Activated naive CD8-positive, alpha-beta T cell treated with anti-CD3 and anti-CD28 coated beads, Interleukin-2, amount 50 U/mL, for 16 hours (primary cell): ENCODE measurements at places on chromosomes 3 and 15.

- peak; percentile 9 for DNase-seq
These were observed 93.2 kb upstream of the RNF7 start for GRCh38 chr3:141644931-141645330.

- no peak for DNase-seq
These were observed 38.2 kb upstream of the FAM3D start for GRCh38 chr3:58704745-58705144.

DNA sequence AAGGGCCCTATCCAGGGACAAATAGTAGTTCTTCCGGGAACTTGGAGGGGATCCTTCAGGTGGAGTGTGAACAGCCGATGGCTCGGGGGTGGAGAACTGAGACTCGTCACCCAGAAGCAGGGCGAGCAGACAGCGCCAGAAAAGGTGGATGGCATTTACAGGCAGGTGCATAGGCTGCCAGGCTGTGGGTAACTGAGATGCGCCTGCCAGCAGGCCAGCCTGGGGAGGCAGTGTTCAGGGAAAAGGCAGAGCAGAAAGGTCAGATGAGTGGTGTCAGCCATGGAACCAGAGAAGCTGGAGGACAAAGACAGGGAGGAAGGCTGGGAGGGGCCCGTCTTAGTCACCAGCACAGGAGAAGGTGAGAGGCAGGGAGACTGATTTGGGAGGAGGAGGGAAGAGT, 53.0 kb upstream of the SEC22A start:
- DNase-seq: no peak

DNA sequence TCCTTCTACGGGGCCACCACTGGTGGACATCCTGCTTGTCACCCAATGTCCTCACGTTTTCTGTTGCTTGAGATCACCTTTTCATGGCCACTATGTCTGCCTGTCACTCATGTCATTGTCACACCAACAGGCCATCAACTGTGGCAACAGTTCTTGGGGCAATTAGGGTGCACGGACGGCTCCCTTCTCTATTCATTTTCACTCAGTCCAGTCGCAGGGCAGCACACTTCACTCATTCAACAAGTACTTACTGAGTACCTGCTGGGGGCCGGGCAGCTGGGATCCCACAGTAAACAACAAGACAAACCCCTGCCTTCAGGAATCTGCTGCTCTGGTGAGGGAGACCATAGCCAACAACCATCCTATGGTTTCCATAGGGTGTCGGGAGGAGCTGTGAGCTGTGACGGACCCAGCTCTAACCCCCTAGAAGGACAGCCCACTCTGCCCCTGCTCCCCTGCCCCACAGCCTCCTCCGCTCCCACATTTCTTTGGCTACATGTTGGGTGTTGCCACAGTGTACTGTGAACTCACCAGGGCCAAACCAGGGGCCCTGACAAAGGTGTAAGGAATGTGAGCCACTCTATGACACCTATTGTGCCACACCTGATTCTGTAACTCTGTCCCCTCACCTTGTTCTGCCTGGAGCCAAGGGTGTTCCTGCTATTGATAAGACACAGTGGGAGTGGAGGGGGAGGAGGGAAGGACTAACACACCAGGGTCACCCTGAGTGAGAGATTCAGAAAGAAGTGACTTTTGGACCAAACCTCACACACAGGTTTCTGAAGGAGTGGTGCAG, 1.9 kb downstream of the VILL start:
- DNase-seq: no peak

DNA sequence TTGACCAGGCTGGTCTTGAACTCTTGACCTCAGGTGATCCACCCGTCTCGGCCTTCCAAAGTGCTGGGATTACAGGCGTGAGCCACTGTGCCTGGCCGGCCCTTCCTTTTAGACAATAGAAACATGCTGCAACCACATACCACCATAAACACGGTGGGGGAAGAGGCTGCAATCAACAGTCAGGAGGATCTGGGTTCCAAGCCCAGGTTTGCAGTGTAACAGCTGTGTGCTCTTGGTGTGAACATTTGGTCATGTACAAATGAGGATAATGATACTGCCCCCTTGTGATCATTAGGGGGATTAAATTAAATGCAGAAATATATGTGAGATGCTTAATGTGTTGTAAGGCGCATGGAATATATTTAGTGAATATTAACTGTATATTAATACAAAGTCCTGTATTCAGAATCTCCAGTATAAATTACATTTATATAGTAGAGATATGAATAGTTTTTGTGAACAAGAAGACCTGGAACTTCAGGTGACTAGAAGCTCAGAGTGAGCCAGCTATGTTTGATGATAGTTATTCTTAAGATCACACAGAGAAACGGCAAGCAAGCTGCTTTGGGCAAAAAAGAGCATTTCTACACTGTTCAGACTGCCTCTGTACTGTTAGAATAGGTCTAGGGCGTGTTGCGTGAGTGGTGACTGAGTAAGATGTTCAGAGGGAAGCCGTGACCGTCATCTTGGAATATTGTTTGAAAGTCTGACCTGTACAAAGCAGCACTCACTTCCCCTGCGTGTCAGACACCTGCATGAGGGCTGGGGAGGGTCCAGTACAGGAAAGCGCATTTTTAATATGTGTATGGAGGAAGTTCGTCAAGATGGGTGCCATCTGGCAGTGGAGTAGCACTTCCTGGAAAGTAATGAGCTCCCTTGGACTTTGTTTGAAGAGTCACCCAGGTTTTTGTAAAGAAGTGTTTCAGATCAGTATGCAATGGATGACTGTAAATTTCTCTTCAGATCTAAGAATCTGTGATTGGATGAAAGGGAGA, 125.8 kb downstream of the PGPEP1L start:
- no peak for DNase-seq

DNA sequence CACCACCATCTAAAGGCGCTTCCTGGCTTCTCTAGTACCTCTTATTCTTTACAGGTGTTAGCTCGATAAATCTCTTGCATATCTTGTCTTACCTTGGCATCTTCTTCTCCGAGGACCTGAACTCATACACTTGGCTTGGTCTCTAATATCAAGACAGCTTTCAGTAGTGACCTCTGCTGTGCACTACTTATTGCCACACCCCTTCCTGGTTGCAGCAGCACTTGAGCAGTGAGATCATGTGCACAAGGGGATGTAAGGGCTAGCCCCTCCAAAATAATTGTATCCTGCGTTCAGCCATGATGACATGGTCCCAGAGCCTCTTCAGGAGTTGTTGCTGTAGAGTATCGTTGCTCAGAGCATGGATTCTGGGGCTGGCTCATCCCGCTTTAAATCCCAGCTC, 1.3 kb upstream of the PLA1A start:
- DNase-seq: no peak

DNA sequence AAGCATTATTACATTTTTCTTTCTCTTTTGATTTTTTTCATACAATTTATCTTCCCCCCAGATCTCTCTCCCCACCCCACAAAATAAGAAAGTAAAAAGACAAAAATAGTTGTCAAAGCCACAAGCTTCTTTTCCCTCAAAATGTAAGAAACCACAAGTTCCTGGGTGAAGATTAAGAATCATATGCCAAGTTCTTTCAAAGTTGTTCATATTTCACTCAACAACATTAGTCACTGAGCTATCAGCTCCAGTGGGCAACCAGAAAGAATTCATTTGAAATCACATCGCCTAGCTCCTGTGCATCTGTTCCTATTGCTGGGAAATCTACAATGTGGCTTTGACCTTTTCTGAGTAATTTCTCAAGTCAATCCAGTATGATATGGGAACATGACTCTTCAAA, 681.6 kb upstream of the ARPP21 start:
- DNase-seq: no peak

DNA sequence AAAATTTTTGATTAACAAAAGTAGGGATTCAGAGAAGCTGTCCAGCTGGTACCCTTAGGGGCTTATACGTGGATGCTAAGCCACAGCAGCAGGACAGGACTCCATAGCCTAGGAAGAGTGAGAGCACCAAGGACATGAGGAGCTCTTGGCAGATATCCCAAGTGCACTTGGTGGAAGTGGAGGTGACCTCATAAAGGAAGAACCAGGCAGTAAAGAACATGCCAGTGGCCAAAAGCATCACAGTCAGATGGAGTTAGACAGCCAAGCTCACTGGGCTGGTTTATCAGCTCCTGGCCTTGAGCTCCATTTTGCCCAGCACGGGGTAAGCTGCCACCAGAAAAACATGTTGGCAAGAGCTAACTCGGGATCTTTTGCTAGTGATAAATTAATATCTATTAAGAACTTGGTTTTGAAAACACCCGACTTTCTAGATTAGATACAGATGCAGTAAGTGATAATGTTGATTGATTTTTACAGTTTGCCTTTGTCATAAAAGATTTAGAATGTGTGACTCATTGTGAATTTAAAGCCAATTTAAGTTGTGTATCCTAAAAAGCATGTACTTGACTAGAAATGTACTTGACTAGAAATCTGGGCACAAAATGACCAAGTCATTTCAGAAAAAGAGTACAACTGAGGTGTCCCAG, 108.0 kb downstream of the CMSS1 start:
- no peak for DNase-seq

- DNase-seq: no peak
These were observed 199.6 kb upstream of the NAALADL2 start for GRCh38 chr3:174659511-174659910.

GRCh38 chr3:45118615-45119071, 27.5 kb downstream of the CDCP1 start:
- DNase-seq: no peak

GRCh38 chr3:136595913-136596697, 156.1 kb downstream of the STAG1 start:
- DNase-seq: no peak

GRCh38 chr3:159252274-159252673, 450.4 kb downstream of the MFSD1 start:
- no peak for DNase-seq

GRCh38 chr15:52139599-52140462, 27.3 kb upstream of the BCL2L10 start:
- DNase-seq: peak; percentile 21

GRCh38 chr15:81168644-81169043, 28.0 kb upstream of the IL16 start:
- no peak for DNase-seq

GRCh38 chr3:144054766-144055165, 83.1 kb downstream of the DIPK2A start:
- DNase-seq: no peak

DNA sequence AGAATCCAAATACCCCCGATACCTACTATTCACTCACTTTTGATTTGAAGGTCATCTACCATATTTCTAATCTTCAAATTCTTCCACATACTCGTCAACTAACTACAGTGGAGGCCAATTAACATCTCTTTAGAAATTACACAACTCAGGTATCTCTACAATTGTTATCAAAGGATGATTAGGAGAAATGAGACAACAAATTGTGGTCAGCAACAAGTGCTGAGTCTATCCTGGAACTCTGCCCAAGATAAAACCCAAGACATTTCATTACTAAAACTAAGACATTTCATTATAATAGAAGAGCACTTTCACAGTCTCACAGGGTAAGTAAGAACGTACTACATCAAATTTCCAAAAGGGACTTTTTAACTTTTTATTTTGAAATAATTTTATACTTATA, 100.0 kb downstream of the TBC1D5 start:
- DNase-seq: no peak

GRCh38 chr3:56720849-56721248, 37.8 kb upstream of the TASOR start:
- DNase-seq: no peak

GRCh38 chr3:189014526-189014925, 157.2 kb upstream of the TPRG1 start:
- DNase-seq: no peak

DNA sequence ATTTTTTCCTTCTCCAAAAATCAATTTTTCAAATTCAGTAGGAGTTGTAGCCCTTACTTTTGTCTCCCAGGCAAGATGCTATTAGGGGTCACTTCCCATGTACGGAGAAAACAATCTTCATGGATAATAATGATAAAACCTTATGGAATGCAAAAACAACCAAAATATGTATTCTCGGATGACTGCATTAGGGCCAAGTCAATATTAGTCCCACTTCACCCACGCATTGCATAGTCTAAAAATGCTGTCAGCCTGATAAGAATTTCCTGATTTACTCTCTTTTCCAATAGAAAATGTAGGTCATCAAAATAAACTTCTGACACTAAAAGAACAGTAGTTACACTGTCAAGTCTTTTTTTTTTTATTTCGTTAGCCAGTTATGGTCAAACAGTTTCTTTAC, 2.7 kb downstream of the VGLL3 start:
- no peak for DNase-seq

DNA sequence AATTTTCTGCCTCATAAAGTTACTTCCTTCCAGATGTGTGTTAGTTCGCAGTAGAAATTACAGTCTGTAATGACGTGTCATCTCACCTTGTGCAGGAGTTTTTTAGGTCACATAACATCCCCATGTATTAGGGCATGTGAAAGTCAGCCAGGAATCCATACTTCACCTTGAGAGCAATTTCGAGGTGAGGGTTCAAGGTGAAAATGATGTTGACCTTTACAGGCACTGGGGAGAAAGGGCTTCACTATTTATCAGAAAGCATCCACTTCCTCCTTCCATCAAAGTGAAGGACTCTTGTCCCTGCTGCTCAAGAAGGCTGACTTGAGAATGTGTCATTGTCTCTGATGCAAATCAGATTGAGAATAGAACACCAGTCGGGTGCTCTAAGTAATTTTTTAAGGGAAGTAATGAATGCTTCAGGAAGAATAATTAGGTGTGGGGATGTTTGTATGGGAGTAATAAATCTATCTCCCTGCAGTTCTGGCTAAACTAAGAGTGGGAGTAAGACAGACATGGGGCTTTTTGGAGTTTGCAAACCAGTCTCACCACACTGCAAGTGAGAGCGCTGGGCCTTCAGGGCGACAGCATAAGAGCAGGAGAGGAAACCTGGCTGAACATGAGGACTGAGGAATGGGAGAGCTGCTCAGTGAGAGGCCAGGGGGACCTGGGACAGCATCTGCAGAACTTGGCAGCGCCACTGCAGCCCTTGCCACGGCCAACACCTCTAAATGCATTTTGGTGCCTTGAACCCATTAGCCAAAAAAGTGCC, 85.9 kb upstream of the IL12A start:
- no peak for DNase-seq

- DNase-seq: no peak
These were observed 1.9 kb upstream of the ACTL6A start for GRCh38 chr3:179560791-179561190.

DNA sequence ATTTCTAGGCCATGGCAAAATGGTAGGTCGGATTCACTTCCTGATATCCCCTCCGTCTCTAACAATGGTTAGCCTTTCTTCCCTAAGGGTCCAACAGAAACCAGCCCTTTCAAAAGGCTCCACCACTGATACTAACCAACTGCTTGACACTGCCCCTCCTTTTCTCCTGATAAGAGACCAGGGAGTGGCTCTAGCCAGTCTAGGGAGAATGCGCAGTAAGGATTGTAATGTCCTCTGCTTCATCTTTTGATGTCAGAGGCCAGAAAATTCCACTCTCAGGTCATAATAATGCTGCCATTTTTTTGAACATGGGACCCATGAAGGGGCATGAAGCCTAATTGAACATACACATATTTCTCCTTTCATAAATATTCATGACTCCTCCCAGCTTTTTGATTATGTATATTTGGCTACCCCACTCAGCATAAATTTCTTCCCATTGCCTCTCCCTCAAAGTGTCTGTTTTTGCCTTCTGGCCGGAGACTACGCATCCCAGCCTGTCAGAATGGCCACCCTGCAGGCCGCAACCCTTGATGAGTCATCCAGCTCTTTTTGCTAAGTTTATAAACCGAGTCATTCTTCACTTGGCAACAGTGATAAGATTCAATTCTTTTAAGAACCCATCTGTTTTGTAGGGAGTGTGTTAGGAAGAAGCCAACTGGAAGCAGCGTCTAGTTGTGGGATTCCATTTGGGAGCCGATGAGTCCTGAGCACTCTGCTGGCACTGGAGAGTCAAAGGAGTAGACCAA, 189.0 kb upstream of the MCTP2 start:
- DNase-seq: no peak

GRCh38 chr3:46423588-46423987, 16.5 kb downstream of the CCRL2 start:
- no peak for DNase-seq

- DNase-seq: no peak
These were observed 3.6 kb upstream of the CHRM5 start for GRCh38 chr15:33964665-33965040.
